Activated naive CD8-positive, alpha-beta T cell treated with anti-CD3 and anti-CD28 coated beads for 36 hours (primary cell): ENCODE measurements at places on chromosomes 16 and 17. TPM values are rescaled to one million over a fixed set of nuclear protein-coding genes. Genes with fewer than 3 reads are reported as not detected.

- peaks cover 12% of the 10 kb centered on the region for H3K4me1 ChIP-seq
- H3K27me3 ChIP-seq: peaks cover 32% of the 10 kb centered on the region
- H3K36me3 ChIP-seq: no peaks in the 10 kb centered on the region
- no peak for DNase-seq
Measured at GRCh38 chr17:8322061-8322460, 12.0 kb downstream of the ARHGEF15 start.

GRCh38 chr16:75264457-75264998 lies 13.1 kb upstream of the BCAR1 start:
- H3K27ac ChIP-seq: no peak overlapping the region
- no peak for DNase-seq
- peaks cover 66% of the 10 kb centered on the region for H3K27me3 ChIP-seq
- peak overlapping the region; percentile 50 for H3K4me3 ChIP-seq
- H3K36me3 ChIP-seq: no peaks in the 10 kb centered on the region

CTRB2 gene
- total RNA-seq: not detected

CMTM2 gene
- total RNA-seq: not detected

NETO2 gene
- 6.2 TPM for total RNA-seq

TP53I13 gene
- 31.2 TPM for total RNA-seq

DNA sequence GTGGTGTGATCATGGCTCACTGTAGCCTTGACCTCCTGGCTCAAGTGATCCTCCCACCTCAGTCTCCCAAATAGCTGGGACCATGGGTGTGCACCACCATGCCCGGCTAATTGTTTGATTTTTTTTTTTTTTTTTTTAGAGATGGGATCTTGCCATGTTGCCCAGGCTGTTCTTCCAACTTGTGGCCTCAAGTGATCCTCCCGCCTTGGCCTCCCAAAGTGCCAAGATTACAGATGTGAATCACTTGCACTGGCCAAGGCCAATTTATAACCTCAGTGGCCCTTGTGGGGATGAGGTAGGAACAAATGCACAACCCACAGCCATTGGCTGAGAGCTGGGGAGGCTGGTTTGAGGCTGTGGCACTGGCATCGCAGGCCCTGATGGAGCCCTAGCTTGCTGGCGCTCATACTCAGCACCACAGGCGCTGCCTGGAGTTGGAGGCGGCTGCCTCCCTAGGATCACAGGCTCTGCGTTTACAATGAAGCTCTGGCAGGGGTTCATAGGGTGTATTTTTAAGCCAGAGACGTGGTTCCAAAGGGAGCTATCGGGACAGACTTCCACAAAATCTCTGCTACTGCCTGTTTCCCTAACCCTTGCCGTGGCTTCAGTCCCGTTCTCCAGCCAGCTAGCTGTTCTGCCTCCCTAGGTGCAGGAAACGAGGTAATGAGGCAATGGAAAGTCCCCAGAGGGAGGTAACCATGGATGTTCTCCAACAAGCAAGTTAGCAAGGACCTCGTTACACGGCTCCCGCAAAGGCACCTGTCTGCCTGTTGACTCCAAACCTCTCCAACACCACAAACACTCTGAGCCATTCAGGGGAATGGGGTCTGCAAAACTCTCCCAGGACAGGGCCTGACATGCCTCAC lies 2.9 kb downstream of the ABCA3 start:
- H3K4me1 ChIP-seq: peaks cover 23% of the 10 kb centered on the region
- H3K27ac ChIP-seq: no peak overlapping the region
- H3K4me3 ChIP-seq: peak overlapping the region; percentile 12
- no peaks in the 10 kb centered on the region for H3K36me3 ChIP-seq

KRT32 gene
- total RNA-seq: not detected

DNA sequence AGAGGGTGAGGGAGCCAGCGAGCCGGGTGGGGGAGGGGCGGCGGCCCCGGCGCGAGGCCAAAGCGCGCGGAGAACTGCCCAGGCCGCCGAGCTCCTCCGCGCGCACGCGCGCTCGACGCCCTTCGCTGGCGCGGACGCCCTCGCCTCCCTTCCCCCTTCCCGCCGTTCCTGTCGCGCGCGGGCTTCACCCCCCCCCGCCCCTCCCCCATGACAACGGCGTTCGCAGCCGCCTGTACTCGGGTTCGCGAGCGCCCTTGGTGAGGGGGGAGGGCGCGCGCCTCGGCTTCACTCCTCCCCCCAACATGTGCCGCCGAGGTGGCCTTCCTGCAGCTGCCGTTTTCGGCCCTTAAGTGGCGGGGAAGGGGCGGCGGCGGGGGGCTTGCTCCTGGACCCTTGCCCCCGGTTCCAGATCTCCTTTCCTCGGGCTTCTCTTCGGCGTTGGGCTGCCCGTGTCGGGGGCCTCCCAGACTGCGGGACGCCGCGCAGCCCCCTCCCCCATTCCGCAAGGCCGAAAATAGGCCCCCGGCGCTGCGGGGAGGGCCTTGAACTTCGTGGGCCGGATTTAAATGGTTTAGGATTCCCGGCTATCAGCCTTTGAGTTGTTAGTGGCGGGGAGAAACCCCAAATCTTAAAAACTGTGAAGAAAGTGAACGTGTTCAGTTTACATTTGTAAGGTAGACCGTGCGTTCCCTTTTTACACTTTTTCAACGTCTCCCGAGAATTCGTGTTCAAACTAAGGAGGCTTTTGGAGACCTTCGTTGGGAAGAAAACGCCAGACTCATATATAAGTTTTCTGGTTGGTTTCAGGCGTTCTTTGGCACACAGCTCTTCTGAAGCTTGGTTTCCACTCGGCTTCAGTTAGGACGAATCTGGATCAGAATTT lies 653 bp downstream of the SRRM2 start:
- peak; percentile 84 for DNase-seq
- H3K36me3 ChIP-seq: peaks cover 64% of the 10 kb centered on the region
- no peaks in the 10 kb centered on the region for H3K27me3 ChIP-seq
- peaks cover 47% of the 10 kb centered on the region for H3K4me1 ChIP-seq
- H3K27ac ChIP-seq: peak overlapping the region; percentile 98

GRCh38 chr17:18967916-18968315 lies 16.0 kb downstream of the SLC5A10 start:
- H3K4me1 ChIP-seq: peaks cover 7% of the 10 kb centered on the region
- no peak overlapping the region for H3K4me3 ChIP-seq
- H3K27me3 ChIP-seq: no peaks in the 10 kb centered on the region
- DNase-seq: no peak

DNA sequence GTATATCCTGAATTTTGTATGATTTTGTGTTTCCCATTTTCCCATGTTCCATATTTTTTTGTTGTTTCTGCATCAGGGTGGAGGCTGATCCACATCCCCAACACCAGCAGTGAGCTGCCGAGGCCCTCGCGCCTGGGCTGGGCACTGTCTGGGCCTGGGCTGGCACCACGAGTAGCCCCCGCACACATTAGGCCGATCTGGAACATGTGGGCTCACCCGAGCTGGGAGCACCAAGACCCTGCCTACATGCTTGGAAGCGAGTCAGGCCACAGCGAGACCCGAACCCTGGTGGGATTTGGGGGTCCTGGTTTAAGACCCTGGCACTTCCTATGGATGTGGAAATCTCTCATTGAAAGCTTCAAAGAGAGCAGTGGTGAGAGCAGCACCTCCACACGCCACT lies 8.5 kb downstream of the KCTD5 start:
- H3K36me3 ChIP-seq: no peaks in the 10 kb centered on the region
- DNase-seq: no peak
- H3K4me1 ChIP-seq: peaks cover 14% of the 10 kb centered on the region

- peak overlapping the region; percentile 99 for H3K4me3 ChIP-seq
- peak overlapping the region; percentile 42 for H3K27ac ChIP-seq
- H3K36me3 ChIP-seq: peaks cover 14% of the 10 kb centered on the region
- H3K4me1 ChIP-seq: peaks cover 10% of the 10 kb centered on the region
- DNase-seq: no peak
- peaks cover 3% of the 10 kb centered on the region for H3K27me3 ChIP-seq
Measured at GRCh38 chr16:1773703-1774447, 941 bp upstream of the MRPS34 start.

GRCh38 chr16:62060089-62060488 lies 23.9 kb upstream of the CDH8 start:
- DNase-seq: no peak
- H3K27ac ChIP-seq: no peak overlapping the region
- H3K4me1 ChIP-seq: no peaks in the 10 kb centered on the region
- no peaks in the 10 kb centered on the region for H3K36me3 ChIP-seq
- no peaks in the 10 kb centered on the region for H3K27me3 ChIP-seq

KCNJ12 gene
- not detected for total RNA-seq

MMP15 gene
- 0.12 TPM for total RNA-seq

- peak; percentile 67 for DNase-seq
- peak overlapping the region; percentile 65 for H3K4me3 ChIP-seq
- H3K27me3 ChIP-seq: no peaks in the 10 kb centered on the region
- H3K4me1 ChIP-seq: peaks cover 47% of the 10 kb centered on the region
- peak overlapping the region; percentile 72 for H3K27ac ChIP-seq
Measured at GRCh38 chr16:4081521-4082021, 34.7 kb downstream of the ADCY9 start.

SPEM3 gene
- not detected for total RNA-seq

DNAAF8 gene
- total RNA-seq: 0.62 TPM

DNA sequence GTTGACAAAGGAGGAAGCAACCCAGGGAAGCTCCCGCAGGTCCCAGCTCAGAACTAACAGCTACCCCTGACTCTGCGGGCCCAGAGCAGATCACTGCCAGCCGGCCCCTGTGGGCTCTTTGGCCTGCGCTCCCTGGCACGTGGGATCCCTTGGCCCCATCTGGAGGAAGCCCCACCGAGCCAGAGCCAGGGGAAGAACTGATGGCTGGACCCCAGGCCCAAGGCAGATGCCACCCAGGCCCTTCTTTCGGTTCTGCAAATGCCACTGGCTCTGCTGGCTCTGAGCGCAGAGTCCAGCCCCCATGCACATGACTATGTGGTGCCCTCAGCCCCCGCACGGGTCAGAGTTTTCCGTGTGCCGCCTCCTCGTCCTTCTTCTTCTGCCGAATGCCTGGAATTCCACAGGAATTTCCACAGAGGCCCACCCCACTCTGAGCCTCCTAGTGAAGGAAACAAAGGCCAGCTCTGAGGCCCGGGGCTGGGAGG lies 35.8 kb upstream of the SNN start:
- H3K4me1 ChIP-seq: peaks cover 33% of the 10 kb centered on the region
- H3K4me3 ChIP-seq: no peak overlapping the region
- no peaks in the 10 kb centered on the region for H3K36me3 ChIP-seq
- no peaks in the 10 kb centered on the region for H3K27me3 ChIP-seq
- no peak overlapping the region for H3K27ac ChIP-seq

- H3K4me3 ChIP-seq: no peak overlapping the region
- peaks cover 15% of the 10 kb centered on the region for H3K4me1 ChIP-seq
- H3K27ac ChIP-seq: no peak overlapping the region
- peaks cover 44% of the 10 kb centered on the region for H3K27me3 ChIP-seq
- no peaks in the 10 kb centered on the region for H3K36me3 ChIP-seq
- DNase-seq: no peak
Measured at GRCh38 chr17:40675905-40676304, 10.9 kb upstream of the KRT222 start.

- no peaks in the 10 kb centered on the region for H3K4me1 ChIP-seq
- DNase-seq: no peak
- H3K4me3 ChIP-seq: no peak overlapping the region
- no peaks in the 10 kb centered on the region for H3K36me3 ChIP-seq
- H3K27ac ChIP-seq: no peak overlapping the region
Measured at GRCh38 chr17:61532826-61533225, 58.2 kb downstream of the NACA2 start.

GRCh38 chr17:75516255-75516618 lies at the start of gene TSEN54:
TSEN54 (plus strand) TSS chr17:75516528; CDS start chr17:75516561, 33 bp downstream.
- H3K4me3 ChIP-seq: peak within 1 kb of the TSS; percentile 90
- DNase-seq: peak; percentile 98
- peak within 1 kb of the TSS; percentile 64 for H3K27ac ChIP-seq

DNA sequence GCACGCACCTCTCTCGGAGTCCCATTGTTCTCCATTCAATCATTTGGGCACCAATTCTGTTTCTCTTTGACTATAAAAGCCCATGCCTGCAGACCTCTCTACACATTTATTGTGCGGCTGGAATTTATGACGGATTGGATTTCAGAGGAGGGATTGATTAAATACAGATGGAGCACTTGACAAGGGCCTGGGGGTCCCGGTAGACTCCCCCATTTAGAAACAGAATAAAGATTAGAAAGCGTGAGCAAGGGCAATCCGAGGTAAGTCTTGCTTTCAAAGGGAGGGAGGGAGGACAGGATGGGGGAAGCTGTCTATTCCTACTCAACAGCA lies 15.1 kb upstream of the PITPNM3 start:
- no peak overlapping the region for H3K4me3 ChIP-seq
- peaks cover 16% of the 10 kb centered on the region for H3K4me1 ChIP-seq
- H3K27me3 ChIP-seq: no peaks in the 10 kb centered on the region
- H3K36me3 ChIP-seq: peaks cover 8% of the 10 kb centered on the region
- DNase-seq: no peak

- no peaks in the 10 kb centered on the region for H3K27me3 ChIP-seq
- peaks cover 37% of the 10 kb centered on the region for H3K4me1 ChIP-seq
- H3K36me3 ChIP-seq: peaks cover 10% of the 10 kb centered on the region
- H3K4me3 ChIP-seq: no peak overlapping the region
- DNase-seq: no peak
- H3K27ac ChIP-seq: no peak overlapping the region
Measured at GRCh38 chr16:3579776-3580175, 2.6 kb upstream of the NLRC3 start.

DNA sequence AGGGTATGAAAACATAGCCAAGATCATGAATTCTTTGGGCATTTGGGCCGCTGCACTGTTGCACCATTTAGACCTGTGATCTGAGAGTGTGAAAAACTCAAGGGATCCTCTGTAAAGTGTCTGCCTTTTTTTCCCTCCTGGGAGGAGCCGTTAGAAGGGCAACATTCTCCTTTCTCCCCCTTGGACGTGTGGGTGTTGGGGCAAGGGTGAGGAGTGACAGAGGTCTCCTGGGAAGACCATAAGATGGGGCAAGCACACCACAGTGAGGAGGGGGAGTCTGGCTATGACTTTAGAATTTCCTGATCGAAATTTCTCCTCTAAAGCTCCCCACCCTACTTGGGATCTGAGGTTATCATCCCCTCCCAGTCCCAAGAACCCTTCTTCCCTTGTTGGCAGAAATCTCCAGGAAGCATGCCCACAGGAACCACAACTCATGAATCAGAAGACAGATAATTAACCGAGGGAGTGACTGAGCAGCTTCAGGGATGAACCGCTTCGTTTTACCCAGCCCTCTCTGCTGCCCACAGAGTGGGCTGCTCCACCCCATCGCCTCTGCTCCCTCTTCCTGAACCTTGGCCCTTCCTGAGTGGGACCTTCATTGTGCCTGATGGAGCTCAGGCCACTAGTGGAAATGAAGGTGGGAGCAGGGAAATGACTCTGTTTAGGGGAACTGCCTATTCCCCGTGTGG lies 4.2 kb downstream of the ITGB3 start:
- peaks cover 16% of the 10 kb centered on the region for H3K4me1 ChIP-seq
- H3K36me3 ChIP-seq: no peaks in the 10 kb centered on the region
- DNase-seq: no peak
- no peak overlapping the region for H3K4me3 ChIP-seq

ENPP7 gene
- total RNA-seq: not detected

- peaks cover 5% of the 10 kb centered on the region for H3K4me1 ChIP-seq
- peaks cover 34% of the 10 kb centered on the region for H3K27me3 ChIP-seq
- no peaks in the 10 kb centered on the region for H3K36me3 ChIP-seq
- no peak for DNase-seq
- H3K4me3 ChIP-seq: no peak overlapping the region
Measured at GRCh38 chr16:66273053-66273452, 93.4 kb upstream of the CDH5 start.

ZNF598 gene
- total RNA-seq: 99.8 TPM

- no peak overlapping the region for H3K27ac ChIP-seq
- H3K4me3 ChIP-seq: no peak overlapping the region
- H3K27me3 ChIP-seq: no peaks in the 10 kb centered on the region
- DNase-seq: no peak
- no peaks in the 10 kb centered on the region for H3K4me1 ChIP-seq
Measured at GRCh38 chr16:84220851-84221250, 19.0 kb downstream of the KCNG4 start.

CA4 gene
- total RNA-seq: not detected

GRCh38 chr16:68197250-68197649 lies 38.7 kb downstream of the ESRP2 start:
- peaks cover 14% of the 10 kb centered on the region for H3K36me3 ChIP-seq
- H3K4me1 ChIP-seq: peaks cover 14% of the 10 kb centered on the region
- no peak overlapping the region for H3K4me3 ChIP-seq
- no peak overlapping the region for H3K27ac ChIP-seq
- H3K27me3 ChIP-seq: no peaks in the 10 kb centered on the region
